Activated naive CD8-positive, alpha-beta T cell treated with anti-CD3 and anti-CD28 coated beads for 36 hours (primary cell): ENCODE measurements at places on chromosomes 6 and 20.

DNA sequence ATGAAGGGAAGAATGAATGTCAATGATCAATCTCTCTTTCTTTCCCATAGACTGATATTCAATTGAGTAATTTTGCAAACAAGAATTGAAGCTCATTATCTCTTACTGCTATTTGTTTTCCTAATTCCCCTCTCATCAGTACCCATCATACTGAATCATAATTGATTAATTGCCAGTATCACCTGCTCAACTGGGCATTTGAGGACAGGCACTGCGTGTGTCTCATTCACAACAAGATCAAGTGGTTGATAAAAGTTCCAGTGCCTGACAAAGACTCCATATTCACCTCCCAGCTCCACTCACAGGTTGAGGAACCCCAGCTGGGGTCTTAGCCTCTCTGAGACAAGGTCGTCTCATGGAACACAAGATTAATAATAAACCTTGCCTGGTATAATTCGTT lies 67.7 kb downstream of the BCAS1 start:
- DNase-seq, result no peak

DNA sequence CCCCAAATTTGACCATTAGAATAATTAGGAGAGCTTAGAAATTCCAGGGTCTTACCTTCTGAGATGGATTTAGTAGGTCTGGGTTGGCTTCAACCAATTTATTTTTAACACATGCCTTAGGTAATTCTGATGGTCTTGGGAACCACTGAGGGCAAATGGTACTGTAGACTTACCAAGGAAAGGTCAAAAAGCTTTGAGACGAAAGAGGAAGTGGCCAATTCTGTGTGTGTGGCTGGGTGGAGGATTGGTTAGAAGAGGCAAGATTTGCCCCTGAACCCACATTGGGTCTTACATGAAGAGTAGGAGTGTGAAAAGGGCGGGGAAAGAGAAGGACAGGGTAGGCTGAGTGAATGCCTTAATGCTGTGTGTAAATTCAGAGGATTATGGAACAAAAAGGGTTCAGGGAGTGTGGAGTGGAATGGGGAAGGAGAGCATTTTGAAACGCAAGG lies 2.7 kb downstream of the ITCH start:
- DNase-seq, result peak; percentile 38

DNA sequence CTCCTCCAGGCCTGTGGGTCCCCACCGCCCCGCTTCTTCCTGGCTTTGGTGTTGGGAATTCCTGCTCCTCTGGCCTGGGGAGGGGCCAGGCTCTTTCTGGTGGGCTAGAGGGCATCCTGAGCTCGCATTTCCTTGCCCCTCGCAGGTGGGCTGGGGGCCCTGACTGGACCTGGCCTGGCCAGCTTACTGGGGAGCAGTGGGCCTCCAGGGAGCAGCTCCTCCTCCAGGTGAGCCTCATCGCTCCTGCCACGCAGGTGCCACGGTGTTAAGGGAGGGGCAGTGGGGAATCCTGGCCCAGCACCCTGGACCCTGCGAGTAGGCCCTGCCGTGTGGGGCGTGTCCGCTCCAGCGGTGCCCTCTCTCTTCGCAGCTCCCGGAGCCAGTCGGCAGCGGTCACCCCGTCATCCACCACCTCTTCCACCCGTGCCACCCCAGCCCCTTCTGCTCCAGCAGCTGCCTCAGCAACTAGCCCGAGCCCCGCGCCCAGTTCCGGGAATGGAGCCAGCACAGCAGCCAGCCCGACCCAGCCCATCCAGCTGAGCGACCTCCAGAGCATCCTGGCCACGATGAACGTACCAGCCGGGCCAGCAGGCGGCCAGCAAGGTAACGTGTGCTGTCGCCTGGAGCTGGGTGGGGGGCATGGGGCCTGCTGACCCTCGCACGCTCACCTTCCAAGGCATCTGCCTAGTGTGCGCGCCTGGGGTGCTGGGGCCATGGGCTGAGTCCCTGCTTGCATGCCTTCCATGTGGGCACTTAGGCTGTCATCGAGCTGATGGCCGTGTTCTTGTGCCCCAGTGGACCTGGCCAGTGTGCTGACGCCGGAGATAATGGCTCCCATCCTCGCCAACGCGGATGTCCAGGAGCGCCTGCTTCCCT lies 4.7 kb downstream of the ADRM1 start:
- no peak for DNase-seq

DNA sequence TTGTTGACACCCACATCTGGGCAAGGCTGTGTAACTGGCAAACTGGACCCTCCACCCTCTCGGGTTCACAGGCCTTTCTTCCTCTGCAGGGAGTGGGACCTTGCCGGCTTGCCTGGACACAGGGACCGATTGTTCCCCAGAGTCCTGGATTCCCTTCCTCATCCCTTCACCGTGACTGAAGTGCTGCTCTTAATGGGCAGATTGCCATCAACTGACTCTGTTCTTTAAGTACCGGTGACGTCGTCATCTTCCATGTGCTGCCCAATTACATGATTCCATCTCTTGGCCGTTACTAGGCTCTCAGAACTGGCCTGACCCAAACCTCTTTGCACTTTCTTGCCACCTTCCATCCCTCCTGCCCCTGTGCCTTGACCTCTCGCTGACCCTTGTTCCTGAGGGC lies 85.4 kb downstream of the EYA4 start:
- no peak for DNase-seq

DNA sequence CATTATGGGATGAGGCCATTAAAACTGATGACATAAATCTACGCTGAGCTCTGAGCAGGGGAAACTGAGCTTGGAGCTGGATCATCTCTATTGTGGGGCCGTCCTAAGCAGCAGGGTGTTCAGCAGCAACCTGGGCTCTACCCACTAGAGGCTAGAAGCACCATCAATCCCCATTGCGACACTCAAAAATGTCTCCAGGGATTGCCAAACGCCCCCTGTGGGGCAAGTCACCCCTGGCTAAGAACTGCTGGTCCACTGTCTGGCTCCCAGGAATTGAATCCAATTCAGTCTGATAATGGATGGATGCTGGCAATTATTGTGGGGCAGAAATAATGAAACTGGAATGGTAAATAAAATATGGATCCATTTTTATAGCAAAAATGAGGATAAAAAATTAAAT lies 38.2 kb downstream of the PMEPA1 start:
- no peak for DNase-seq

DNA sequence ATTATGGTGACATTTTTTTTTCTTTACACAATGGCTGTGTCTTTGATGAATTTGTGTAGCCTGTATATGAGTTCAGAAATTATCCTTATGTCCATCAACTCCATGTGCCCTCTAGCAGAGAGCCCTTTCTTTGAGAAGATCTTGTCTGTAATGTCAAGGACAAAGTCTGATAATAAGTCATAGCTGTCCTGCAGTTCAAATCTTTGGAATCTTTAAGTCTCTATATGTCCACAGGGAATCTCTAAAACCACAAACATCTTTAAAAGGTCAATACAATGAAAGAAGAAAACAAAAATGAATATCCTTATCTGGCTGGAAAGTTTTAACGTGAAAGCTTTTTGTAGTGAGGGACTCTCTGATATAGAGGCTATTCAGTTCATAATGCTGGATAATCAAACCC lies 16.9 kb upstream of the TMEM14A start:
- no peak for DNase-seq

DNA sequence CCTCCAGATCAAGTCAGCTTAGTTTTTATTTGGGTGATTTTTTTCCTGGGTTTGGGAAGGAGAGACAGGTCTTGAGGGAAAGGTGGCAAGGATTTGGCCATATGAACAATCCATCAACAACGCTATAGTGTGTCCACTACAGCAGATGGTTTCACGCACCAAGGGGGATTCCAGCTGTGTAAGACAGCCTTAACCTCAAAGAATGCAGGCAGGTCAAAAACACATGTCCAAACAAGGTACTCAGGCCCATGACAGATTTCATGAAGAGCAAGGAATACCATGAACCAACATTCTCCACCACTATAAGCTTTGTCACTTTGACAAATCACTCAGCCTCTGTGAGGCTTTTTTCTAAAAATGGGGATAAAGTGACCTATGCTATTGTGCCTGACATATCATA lies 2.0 kb downstream of the AIF1 start:
- DNase-seq, result no peak

DNA sequence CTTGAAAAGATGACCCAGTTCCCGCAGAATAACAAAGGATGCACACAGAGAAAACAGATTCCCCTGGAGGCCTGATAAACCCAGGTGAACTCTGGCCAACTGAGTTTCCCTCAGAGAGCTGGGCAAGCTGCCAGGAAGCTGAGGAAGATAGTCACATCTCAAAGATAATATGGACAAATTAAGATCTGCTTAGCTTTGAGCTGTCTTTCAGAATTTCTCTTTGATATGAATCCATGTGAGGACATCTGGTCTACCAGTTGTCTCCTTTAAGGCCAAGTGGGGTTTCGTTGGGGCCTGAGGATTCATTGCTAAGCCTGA lies 59.5 kb downstream of the ID4 start:
- DNase-seq, result no peak

GRCh38 chr6:88342336-88342735 lies 176.2 kb upstream of the CNR1 start:
- no peak for DNase-seq

- no peak for DNase-seq
These were observed 42.0 kb downstream of the CDS2 start for GRCh38 chr20:5168651-5169396.

- peak; percentile 87 for DNase-seq
These were observed 92.6 kb upstream of the CLDN20 start for GRCh38 chr6:155171109-155171746.

DNA sequence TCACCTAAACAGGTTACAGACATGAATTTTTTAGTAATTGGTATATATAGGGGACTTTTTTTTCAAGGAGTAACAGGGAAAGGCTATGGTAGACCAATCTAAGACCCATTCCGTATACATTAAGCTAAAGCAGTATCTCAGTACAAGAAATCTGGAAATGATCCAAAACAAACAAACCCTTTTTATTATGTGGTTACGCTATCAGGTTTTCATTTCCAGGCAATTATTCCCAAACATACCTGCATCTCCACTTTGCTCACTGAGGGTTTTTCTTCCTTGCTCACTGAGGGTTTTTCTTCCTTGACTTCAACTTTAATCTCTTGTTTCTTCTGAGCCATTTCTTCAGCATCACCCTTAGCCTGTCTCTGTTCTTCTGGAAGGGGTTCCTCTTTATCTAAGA lies 107.3 kb downstream of the EPB41L2 start:
- DNase-seq, result no peak
